Activated CD8-positive, alpha-beta memory T cell treated with anti-CD3 and anti-CD28 coated beads, Interleukin-2, amount 50 U/mL, for 4 hours (primary cell): ENCODE measurements at places on chromosomes 7 and 10.

- no peak for DNase-seq
Measured at GRCh38 chr10:19579761-19580545, 236.3 kb upstream of the PLXDC2 start.

- no peak for DNase-seq
Measured at GRCh38 chr7:151392002-151392401, 17.8 kb downstream of the WDR86 start.

DNA sequence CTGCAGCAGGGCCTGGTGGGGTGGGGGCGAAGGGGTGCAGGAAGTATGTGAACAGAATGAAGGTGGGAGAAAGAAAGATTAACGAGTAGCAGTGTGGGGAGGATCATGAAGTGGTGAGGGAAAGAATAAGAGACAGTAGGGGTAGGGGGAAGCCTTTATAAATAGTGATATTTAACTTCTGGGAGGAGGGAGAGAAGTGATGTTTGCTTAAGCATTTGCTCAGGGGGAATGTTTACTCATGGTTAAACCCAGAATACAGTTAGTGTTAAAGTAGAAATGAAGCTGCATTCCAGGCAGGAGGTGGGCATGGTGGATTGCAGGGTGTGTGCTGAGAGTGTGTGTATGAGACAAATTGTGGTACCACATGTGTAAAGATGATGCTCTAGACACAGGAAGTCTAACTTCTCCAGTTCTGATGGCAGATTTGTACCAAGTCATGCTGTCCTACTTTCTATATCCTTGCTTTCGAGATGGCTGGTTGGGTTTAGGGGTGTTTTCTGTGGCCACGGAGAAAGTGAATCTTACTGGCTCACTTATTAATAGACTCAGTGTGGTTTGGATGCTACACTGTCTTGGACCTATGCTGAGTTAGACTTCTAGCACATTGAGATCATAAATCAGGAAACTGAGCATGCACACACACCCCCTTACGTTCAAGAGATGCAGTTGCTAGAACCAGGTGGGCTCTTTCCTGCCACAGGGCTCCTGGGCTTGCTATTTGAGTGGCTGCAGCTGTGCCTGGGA, 10.6 kb upstream of the DNMBP start:
- DNase-seq, result no peak

DNA sequence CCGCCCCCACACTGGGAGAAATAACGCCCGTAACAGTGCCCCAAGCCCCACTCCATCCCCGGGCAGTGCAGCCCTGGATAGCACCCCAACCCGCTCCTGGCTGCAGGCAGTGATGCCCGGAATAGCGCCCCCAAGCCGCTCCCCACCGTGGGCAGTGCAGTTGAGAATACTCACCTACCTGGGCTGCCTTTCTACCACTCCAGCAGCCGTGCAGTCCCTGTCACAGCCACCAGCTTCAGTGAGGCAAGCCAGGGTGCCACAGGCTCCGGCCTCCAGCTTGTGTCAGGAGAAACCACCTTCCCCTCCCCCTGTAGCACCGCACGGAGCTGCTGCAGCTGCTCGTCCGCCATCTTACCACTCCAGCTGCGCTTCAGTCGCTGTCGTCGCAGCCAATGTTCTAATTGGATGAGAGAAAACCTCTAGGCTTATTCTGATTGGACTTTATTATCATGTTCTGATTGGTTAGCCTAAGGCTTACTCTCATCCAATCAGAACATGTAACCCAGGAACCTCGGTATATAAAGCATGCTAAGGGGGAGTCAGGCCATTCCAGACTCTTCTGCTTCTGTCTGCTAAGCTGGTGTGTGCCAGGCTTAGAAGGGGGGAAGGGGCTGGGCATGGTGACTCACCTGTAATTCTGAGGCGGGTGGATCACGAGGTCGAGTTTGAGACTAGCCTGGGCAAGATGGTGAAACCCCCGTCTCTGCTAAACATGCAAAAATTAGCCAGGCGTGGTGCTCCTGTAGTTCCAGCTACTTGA, 53.2 kb upstream of the ZNF33B start:
- no peak for DNase-seq

GRCh38 chr10:28367929-28368484, 65.1 kb upstream of the MPP7 start:
- DNase-seq, result peak; percentile 50
